ENCODE measurements at places on chromosomes 2 and 18.

DNA sequence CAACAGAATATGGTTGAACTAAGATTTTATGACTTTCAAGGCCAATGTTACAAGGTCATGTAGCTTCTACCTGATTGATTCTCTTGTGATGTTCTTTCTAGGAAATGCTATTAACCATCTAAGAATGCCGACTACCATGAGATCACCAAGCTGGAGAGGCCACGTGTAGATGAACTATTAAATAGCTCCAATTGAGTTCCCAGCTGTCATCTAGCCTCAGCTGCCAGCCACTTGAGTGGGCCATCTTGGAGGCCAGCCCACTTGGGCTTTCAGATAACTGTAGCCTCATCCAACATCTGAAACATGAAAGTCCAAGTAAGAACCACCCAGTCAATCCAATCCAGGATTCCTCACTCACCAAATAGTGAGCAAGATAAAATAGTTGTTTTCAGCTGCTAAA lies 376.9 kb upstream of the TMEFF2 start:
- no peak for DNase-seq

GRCh38 chr2:80638783-80639182 lies 334.2 kb upstream of the LRRTM1 start:
- no peak for DNase-seq

DNA sequence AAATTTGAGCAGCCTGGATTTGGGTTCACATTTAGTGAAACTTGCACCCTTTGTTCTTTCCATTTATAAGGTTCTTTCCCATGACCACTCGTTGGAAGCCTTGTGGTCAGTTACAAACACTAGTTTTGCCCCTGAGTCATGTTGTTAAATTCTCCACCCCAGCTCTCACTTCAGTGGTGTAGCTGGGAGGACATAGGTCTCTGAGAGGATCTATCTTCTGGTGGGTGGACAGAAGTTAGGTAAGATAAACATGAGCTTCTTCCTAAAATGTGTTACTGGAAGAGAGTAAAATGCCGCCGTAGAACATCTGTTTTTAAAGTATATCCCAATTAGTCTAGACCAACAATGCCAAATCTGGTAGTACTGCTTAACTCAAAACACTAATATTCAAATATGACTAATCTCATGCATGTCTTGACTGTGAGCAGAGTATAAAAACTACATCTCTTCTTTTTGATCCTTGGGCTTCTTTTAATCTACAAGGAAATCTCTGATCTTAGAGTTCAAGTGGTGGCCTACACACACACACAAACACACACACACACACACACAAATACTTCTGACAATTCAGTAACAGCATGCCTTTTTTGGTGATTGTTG lies 162.6 kb upstream of the FN1 start:
- DNase-seq, result no peak

DNA sequence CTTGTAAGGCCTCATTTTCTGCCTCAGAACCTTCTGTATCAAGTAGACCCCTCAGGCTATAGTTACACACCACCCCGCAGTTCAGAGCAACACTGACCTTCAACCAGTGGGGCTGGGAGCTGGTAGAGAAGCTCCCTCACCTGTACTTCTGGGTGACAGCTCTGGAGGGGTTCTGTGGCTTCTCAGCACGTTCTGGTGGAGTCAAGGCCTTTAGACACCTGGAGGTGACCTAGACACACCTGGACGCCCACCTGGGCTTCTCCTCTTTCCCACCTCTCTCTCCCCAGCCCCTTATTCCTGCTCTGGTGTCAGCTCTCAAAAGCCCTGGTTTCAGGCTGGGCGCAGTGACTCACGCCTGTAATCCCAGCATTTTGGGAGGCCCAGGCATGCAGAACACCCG lies 7.3 kb upstream of the CIB4 start:
- no peak for DNase-seq

GRCh38 chr2:210477496-210477895 lies 937 bp upstream of the LANCL1 start:
- no peak for DNase-seq

DNA sequence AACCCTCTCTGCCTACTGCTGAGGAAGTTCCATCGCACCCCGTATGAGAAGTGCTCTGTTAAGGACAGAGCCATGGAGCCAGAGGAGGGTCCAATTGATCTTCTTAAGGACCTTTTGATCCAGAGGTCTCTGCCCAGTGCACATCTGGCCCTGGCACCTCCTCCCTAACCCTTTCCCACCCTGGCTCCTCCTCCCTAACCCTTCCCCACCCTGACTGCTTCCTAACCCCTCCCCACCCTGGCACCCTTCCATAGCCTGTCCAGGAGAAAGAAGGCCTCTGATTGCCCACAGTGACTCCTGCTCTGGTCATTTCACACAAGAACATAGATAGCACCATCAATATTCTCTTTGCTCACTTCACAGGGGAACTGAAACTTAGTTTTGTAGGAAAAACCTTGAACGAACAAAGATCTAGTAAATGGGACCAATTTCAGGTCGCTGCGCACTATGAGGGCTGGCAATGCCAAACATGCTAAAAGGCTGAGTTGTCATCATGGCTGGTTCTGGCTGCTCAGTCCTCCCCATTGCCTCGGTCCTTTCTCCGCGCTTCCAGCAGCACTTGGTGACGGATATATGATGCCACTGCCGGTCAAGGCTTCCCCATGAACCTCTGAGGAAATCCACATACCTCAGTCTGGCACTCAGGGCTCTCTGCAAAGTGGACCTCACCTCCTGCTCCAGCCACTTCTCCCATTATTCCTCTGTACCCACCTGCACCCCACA lies 49.2 kb downstream of the PKDCC start:
- no peak for DNase-seq

DNA sequence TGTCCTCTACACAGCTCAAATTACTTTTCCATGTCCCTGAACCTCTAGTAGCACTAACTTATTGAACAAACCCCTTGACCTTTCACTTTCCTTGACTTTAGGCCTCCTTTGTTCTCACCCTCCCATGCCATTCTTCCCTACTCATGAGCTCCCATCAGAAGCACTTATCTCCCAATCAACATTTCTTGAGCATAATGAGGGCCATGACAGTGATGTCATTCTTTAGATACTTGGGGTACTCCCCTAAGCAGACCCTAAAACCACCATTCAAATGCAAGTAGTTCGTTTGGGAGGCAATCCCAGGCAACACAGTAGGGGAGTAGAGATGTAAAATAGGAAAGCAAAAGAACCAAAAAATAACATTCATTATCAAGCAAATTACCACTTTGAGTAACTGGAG lies 115.9 kb upstream of the ARHGAP28 start:
- DNase-seq, result no peak

DNA sequence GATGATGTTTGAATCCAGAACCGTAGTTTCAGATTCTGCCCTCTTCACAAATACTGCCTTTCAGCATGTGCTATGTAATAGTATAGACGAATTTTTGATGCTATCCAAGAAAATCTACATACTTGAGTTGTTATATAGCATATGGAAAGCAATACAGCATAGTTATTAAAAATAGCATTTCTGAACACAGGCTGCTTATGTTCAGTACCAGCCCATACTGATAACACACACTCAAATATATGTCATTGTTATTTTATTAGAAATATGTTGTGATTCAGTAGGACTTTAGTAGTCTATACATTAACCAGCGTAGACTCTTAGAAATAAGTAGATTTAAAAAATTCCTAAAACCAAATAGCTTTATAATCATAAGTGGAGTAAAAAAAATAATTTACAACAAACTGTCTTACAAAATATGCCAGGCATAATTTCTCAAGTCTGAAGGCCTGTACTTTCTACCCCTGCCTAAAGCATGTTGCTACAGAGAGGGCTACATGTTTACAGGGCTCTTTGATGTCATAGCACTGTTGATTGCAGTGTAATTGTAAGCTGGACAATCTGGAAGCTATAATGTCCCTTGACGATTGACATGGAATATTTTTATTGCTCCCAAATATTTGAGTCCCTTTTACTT lies 86.3 kb downstream of the ASXL3 start:
- DNase-seq, result no peak

- no peak for DNase-seq
Observed at GRCh38 chr2:129862668-129863067, 116.8 kb upstream of the RAB6C start.

DNA sequence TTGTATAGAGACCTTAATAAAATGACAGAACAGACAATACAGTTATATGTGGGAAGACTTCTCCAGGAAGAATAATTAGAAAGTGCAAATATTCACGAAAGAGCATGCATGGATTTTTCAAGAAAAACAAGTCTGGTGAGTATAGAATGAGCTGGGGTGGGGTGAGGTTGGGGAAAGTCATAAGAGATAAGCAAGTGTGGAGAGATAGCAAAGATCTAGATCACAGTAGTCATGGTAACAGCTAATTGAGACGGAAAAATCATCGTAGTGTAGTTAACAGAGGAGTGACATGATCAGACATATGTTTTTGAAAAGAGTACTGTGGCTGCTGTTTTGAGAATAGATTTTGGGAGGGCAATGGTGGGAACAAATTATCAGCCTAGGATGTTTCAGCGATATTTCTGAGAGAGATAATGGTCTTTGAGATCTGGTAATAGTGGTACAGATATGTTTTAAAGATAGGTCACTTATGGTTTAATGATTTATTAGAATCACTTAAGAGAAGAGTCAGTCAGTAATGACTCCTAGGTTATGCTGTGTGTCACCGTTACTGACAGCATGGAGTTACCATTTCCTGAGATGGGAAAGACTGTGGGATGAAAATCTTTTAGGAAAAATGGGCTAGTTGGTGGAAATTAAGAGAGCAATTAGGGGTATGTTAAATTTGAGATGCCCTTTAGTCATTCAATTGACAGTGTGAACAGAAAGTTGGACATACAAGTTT lies 248.5 kb upstream of the SLC8A1 start:
- DNase-seq, result no peak

- DNase-seq, result no peak
Observed at GRCh38 chr2:36478332-36478738, 119.6 kb downstream of the FEZ2 start.

- no peak for DNase-seq
Observed at GRCh38 chr2:127067620-127068350, 39.2 kb downstream of the BIN1 start.

- DNase-seq, result no peak
Observed at GRCh38 chr2:156892467-156893281, 364.8 kb upstream of the GALNT5 start.

DNA sequence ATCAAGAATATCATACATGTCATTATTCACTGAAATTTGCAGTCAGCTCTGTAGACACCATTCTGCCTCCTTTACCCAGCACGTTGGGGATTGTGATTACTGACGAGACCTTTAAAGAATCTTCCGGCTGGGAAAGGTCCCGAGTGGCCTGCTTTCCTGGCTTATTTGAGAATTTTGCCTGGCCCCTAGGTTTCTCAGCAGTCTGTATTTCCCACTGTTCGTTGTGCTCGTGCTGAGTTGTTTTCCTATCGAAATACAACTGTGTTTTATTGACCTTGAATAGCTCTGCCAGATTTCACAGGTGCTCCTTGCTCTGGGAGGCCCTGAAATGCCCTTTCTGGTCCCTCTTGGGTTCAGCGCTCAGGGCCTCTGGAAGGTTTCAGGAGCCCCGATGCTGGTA lies 94.9 kb downstream of the AGAP1 start:
- no peak for DNase-seq

- no peak for DNase-seq
Observed at GRCh38 chr2:112198780-112199179, 56.1 kb downstream of the ZC3H8 start.

DNA sequence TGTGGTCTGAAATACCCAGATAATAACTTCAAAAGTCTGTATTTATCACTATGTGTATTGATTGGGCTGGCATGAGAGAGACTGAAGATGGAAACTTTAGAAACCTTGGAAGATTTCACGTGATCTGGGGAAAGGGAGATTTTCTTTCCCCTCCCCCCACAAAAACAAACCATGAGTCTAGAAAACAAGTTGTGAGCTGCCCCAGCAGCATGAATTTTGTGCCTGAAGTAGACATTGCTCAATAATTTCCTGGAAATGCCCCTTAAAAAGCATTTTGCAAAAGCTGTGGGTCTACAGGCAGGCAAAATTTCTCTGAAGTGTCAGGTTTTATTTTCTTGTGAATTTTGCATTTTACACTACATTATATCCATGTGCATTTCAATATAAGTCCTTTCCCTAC lies 101.8 kb downstream of the ETAA1 start:
- DNase-seq, result no peak

GRCh38 chr2:155687181-155687580 lies 645.3 kb downstream of the NR4A2 start:
- DNase-seq, result no peak

DNA sequence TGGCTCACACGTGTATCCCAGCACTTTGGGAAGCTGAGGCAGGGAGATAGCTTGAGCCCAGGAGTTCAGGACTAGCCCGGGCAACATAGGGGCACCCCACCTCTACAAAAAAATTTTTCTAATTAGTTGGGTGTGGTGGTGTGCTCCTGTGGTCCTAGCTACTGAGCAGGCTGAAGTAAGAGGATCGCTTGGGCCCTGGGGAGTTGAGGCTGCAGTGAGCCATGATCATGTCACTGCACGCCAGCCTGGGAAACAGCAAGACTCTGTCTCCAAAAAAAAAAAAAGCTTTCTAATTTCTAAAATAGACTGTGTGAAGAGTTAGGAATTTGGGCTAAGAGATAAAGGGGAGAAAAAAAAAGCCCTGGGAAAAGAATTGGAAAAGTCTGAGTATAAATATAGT lies 51.9 kb upstream of the NAB1 start:
- DNase-seq, result no peak

DNA sequence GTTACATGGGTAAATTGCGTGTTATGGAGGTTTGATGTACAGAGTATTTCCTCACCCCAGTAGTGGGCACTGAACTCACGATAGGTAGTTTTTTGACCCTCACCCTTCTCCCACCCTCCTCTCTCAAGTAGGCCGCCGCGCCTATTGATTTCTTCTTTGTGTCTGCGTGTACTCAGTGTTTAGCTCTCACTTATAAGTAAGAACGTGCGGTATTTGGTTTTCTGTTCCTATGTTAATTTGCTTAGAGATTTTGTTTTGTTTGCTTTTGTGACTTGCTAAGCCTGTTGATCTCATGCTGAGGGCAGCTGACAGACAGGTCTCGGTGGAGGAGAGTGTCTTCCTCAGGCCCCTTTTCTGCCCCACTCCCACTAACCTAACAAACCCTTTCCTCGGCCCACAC lies 36.2 kb downstream of the ACOXL start:
- DNase-seq, result no peak

GRCh38 chr2:150325656-150326314 lies 161.7 kb downstream of the RND3 start:
- DNase-seq, result no peak

DNA sequence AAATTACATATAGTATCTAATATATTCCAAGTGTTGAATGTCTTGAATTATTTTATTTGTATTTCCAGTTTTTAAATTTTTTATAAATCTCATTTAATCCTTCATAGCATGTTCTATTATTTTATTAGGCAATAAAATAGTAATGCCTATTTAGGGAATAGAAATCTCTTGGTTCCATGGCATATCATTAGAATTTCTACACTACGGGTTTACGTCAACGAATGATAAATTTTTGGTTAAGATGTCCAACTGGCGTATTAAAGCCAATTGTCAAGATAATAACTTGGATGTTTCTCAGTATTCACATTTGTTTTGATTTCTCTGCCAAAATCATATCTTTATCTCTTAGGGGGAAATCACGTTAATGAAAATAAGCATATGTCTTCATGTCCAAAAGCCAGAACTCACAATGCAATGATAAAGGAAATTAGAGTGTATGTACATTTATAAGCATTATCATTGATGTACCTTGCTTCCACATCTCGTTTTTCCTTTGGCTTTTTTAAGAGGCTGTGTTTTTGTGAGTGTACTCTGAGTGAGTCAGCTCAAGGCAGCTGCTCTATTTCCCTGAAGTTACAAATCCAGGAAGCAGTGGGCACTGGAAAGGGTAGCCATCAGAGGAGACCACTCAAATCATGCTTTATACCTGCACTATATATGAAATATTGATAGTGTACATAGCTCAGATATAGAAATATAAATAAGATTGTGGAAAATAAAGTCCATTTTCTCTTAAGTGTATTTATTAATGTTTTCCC lies 115.8 kb upstream of the PDE1A start:
- no peak for DNase-seq
